ENCODE measurements at places on chromosomes 11 and 22.

- peak; percentile 71 for DNase-seq
Measured at GRCh38 chr22:41576877-41577276, 12.8 kb downstream of the PMM1 start.

DNA sequence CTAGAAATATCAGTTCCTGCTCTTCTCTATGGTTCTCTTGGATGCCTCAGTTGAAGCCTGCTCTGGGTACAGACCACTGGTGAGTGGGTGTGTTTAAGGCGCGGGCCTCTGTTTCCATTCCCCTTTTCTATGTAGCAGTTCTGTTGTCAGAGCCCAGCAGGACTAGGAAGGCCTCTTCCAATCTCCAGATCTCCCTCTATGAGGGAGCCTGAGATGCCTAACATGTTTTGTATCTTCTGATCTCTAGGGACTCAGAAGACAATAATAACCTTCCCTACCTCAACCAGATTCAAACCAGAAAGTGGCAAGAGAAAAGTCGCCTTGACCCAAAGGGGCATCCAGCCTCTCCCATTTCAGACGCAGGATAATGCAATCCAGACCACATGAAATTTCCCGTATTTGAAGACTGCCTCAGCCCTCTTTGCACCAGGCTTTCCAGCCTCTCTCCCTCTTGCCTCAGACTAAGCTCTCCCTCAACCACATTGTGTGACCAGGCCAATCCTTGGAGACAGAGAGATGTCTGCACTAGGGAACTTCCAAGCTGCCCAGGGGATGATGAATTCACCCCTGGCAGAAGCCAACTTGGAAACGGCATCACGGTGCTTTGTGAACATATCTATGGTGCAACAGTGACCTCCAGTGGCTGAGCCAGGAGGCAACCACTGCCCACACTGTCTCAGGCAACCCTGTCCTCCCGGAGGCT is 150.1 kb upstream of the UBASH3B start:
- DNase-seq = peak; percentile 82

DNA sequence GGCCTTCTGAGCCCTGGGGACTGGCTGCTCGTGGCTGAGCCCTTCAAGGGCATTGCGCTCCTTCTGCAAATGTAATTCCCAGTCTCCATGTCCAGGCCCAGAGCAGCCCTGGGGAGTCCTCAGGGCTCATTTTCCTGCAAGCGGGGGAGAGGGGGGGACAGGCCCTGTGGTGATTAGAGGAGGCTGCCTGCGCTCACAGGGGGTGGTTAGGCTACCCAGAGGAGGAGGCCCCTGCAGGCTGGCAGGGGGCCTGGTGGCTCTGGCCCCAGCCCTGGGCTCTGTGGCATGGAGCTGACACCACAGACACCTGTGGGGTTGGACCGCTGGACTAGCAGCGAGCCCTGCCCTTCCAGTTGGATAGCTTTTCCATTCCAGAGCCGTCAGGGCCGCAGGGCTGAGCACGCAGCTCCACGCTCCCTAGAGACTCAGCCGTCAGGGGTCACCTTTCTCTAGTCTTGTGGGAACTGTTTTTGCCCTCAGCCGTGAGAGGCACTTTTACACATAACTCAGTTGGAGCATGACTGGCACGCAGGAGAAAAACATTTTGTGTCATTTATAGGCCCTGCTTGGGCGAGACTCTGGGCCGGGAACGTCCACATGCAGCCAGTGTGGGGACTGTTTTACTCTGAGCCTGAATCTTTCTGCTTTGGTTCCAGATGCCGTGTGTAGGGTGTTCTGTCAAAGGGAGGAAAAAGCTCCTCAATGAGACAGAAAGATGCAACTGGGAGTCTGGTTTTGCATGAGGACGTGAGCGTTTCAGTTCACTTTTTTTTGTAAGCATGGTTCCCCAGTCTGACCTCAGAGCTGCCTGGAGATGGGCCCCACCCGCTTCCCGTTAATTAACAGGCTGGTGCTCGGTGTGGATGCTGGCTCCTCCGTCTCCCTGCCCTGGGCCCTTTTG is 58.1 kb downstream of the LRP5 start:
- DNase-seq = no peak

DNA sequence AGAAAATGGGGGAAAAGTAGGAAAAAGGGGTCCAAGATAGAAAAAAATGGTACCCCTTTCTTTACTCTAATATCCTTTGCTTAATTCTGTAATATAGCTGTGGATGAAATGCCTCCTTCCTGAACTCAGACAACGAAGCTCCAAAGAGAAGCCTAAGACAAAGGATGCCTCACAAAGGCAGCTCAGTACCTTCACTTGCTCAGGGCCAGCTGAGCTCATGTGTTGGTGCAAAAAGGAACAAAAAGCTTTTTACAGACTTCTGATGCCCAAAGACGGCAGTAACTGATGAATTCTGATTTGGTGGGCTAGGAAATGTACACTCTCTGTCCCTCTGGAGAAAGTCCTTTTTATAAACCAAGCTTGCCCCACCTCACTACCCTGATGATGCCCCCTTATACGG is 77.5 kb downstream of the DENND5A start:
- no peak for DNase-seq

DNA sequence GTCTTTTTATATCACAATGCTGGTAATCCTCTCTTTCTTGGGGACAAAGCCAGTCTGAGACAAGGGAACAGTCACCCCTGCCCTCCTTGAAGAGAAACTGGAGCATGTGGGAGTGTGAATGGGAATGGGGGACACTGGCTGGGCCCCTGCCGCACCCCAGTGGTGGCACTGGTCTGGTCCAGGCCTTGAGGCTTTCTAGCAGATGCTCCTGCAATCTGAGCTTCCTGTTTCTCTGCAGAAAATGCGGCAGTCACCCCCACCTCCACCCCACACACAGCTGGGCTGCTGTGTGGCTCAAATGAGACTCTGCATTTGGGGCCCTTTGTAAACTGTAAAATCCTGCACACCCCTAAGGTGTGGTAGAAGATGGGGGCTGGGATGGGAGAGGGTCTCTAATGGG is 6.6 kb upstream of the MARK2 start:
- DNase-seq = no peak

DNA sequence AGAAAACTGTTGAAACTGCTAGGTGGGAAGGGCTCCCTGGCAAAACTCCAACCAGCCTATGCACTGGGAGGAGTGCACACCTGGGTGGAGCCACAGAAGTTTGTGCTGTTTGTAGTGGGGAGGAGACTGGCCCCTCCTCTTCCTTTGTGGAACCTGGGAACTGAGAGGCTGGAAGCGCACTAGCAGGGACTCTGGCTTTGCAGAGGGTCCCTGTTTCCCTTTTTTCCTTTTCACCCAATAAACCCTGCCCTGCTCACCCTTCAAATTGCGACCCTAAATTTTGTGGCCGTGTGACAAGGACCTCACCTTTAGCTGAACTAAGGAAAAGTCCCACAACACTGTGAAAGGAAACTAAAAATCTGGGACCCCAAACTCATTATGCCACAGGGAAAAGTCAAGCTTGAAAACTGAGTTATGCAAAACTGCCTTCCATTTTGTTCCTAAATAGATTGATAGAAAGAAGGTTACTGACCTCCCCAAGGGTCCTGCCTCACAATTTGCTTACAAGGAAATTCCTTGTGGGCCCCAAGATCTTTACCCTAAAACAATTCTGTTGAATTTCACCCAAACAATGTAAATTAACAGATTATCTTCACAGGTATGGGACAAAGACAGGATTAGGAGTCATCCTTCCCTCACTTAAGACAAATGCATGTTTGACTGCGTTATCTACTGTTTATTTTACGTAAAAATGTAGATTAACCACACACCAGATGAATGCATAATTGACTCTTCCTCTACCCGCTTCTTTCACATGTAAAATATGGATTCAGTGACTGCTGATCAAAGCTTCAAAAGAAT is 81.0 kb downstream of the SLC36A4 start:
- DNase-seq = no peak

Measured in glutamatergic neuron (in vitro differentiated cells).